ENCODE measurements at places on chromosomes 6 and 20. TPM values are rescaled to one million over a fixed set of nuclear protein-coding genes. Genes with fewer than 3 reads are reported as not detected.

Gene MRAP2
- total RNA-seq = not detected

DNA sequence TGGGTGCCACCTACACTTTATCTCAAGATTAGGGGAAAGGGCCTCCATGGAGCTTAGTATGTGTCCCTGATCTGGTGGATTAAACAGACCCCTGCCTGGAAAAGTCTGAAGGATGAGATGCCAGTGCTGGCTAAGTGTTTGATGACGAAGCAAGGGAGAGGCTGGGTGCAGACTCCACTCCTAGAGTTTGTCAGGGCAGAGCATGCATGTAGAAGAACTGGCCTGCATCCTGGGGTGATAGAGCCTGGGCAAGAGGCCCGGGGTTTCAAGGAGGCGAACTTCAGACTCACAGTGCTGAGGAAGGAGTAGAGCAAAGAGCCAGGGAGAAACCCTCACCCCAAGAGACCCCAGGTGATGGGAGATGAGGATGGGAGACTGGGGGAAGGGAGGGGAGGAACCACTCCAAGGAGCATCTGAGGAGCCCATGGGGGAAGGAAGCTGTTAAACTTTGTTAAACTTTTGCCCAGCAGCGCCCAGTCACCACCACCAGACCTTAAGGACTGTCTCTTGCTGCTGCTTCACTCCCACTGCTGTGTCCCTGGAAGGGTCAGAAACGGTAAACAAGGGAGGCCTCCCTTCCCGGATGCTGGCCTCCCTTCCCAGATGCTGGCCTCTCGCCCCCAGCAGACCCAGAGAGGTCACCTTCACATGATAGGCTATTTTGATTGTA lies 61.6 kb downstream of the RPRD1B start:
- DNase-seq = no peak

DNA sequence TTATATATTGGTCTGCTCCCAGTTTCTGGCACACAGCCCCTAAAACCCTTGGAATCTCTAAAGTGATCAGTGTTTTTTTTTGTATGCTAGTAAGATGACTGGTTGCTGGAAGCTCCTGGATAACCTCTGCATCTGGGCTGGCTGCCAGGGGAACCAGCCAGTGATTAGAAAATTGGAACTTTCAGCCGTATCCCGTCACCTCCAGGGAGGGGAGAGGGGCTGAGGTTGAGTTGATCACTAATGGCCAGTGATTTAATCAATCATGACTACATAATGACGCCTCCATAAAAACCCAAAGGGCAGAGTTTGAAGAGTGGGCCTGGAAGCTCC lies 48.0 kb upstream of the NOP56 start:
- DNase-seq = no peak

GRCh38 chr6:4085332-4085700 lies 6.4 kb upstream of the FAM217A start:
- DNase-seq = no peak

- DNase-seq = no peak
These were observed 373.4 kb downstream of the THBS2 start for GRCh38 chr6:168880271-168880670.

Gene SNAI1
- total RNA-seq = 0.82 TPM

- DNase-seq = no peak
These were observed 263.5 kb downstream of the TFAP2A start for GRCh38 chr6:10151144-10151915.

DNA sequence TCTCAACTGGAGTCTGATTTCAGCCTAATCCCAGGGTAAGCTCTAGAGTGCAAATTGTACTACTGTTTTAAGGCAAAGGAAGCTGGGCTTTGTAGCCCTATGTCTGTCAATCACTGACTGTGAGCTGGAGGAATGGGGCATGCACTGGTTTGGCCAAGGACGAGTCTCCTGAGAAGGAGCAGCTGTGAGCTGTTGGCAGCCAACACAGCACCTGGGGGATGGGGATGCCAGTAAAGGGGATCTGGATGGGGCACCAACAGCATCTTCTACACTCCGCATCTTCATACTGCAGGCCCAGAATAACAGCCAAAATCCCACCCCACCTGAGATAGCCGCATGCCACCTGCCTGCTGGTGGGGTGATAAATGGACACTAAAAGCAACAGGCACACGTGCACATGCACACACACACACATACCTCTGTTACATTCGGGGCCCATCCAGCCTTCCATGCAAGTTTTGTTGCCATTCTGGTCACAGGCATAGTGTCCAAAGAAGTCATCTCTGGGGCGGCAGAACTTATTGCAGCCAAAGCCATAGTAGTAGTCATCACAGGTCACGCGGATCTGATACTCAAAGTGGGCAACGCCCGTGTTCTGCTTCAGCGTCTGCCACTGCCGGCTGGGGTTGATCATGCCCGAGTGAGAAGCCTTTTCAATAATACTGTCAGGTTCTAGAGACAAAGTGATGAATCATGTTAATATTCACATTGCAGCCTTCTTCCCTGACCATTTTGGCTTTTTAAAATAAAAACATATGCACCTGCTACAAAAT lies 15.6 kb downstream of the JAG1 start:
- DNase-seq = no peak

DNA sequence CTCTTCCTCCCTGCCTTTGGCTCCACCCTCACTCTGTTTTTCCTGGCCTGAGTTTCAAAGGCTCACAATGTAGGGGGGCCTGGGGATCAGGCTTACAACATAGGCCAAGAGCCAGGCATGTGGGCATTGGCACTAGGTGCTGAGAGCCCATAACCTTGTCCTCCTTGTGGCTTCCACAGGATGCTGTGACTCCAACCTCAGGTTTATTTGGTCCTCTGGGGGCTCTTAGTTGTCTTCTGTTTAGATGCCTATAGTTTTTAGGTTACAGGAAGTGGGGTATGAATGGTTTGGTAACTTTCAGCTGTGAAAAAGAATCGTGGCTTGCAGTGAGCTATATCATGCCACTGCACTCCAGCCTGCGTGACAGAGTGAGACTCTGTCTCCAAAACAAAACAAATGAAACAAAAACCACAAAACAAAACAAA lies 25.6 kb downstream of the MMP24 start:
- no peak for DNase-seq

- DNase-seq = no peak
These were observed 37.4 kb upstream of the ARMH2 start for GRCh38 chr6:24836109-24836508.

DNA sequence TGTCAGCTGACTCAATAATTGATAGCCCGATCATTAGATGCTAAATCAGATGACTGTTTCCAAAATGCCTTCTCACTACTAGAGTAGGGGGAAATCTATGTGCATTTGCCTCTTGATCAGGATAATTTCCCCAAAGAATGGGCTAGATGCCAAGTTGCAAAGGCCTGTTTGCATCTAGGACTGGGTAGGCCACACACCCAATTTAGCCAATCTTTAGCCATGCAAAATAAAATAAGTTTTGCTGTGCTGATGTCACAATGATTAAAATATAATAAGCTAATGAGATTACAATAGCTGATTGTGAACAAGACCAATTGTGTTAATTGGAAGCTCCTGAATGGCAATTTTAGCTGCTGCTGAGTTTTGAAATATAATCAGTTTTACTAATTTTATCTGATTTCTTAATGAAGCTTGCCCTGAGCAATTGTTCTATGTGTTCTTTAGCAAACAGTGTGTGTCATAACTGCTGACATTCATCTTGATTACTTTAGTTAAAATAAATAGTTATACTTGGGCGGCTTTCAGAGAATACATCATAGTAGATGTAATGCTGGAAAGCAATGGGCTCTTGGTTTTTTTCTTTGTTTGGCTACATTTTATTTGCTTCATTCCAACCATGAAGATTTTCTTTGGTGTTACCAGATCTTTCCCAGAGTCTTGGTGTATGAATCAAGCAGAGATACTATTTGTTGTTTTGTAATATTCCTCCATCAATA lies 973.2 kb upstream of the SLC35B3 start:
- no peak for DNase-seq

- DNase-seq = no peak
These were observed 142.2 kb downstream of the NFATC2 start for GRCh38 chr20:51400051-51400926.

- no peak for DNase-seq
These were observed 46.5 kb upstream of the RIPOR2 start for GRCh38 chr6:24982231-24982630.

- DNase-seq = no peak
These were observed 391.2 kb upstream of the MAP3K7 start for GRCh38 chr6:90978046-90978445.

Gene HLA-DMB
- 10.6 TPM for total RNA-seq

DNA sequence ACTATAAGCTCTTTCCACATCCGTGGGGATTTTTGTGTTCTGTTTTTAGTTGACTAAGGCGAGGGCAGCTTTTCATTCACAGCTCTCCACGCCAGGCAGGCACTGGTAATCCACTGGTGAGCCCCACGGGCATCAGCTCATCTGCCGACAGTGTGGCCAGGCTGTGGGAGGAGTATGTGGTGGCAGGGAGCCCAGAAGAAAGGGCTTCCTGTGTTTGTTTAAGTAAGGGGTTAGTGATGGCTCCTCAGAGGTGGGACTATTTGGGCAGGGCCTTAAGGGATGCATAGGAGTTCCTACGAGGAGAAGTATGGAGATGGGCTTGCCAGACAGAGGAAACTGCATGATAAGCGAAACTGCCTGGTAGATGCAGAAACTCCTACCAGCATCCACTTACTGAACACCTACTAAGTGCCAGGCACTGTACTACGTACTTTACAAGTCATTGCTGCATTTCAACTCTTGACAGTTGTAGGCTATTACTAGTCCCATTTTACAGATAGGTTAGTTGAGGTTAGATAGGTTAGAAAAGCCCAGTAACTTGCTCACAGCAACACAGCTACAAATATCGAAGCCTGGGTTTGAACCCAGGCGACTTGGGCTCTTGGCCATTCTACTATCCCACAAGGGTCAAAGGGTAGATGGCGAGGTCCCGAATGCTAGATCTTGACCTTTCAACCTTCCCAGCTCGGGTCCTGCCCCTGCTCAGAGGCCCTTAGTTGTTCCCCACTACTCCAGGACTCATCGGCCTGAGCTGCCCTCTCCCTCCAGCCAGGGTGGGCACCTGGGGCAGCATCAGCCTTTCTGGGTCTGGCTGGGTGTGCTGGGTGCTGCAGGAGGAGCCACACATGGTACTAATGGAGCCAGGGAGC lies 55.1 kb downstream of the CEBPB start:
- no peak for DNase-seq

- no peak for DNase-seq
These were observed 123.4 kb downstream of the MAFB start for GRCh38 chr20:40565682-40566040.

Gene ACTL10
- total RNA-seq = 0.40 TPM

- DNase-seq = no peak
These were observed 57.4 kb upstream of the RNF144B start for GRCh38 chr6:18329776-18330175.

- no peak for DNase-seq
These were observed 34.4 kb upstream of the ARHGAP18 start for GRCh38 chr6:129744201-129744879.

DNA sequence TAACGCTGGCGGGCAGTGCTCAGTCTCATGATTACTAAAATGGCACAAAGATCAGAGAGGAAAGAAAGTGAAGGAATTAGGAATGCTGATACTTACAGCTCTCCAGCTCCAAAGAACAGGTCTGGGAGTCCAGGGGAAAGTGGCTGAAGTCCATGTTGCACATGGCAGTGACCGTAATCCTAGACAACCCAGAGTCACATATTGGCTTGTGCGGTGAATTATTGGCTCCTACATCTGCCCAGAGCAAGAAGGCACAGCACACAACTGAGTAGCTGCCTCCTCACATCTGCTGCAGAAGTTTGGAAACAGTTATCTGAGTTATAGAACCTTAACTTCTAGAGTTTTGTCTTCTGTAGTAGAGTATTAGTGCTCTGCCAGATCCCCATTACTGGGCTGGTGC lies 47.2 kb downstream of the GABRR2 start:
- DNase-seq = no peak

DNA sequence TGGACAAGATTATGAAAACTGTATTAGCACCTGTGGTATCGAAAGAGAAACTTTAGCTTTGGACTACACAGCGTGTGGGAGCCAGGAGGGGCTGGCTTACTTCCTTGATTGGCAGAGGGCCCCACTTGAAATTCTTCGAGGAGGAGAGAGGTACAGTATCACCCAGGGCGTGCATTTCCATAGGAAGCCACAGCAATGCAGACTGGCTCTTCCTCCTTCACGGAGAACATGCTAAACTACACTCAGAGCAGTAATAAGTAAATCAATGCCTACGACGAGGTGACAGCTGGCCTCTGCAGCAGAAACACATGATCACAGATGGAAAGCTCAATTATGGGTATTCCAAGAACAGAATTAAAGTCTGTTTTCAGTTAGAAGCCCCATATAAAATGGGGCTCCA lies 44.2 kb downstream of the MYLK4 start:
- no peak for DNase-seq

- DNase-seq = no peak
These were observed 212.3 kb upstream of the TBX18 start for GRCh38 chr6:84976526-84977362.

DNA sequence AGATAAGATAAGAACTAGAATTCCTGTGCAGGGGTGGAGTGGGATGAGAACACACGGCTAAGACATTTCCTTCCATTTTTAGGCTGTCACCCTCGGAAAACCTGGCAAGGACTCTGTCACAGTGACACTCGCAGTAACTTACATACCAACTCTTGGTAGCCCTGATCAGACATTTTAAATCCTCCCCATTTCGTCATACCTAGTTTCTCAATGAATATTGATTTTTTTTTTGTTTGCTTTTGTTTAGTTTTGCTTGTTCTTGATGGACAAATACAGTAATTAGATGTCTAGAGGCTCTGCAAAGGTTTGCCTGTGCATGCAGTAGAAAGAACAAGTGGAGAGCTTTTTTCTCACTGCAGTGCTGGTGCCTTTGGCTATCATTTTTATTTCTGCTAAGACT lies 213.0 kb upstream of the FAM83B start:
- DNase-seq = no peak

Gene ZC2HC1B
- not detected for total RNA-seq

DNA sequence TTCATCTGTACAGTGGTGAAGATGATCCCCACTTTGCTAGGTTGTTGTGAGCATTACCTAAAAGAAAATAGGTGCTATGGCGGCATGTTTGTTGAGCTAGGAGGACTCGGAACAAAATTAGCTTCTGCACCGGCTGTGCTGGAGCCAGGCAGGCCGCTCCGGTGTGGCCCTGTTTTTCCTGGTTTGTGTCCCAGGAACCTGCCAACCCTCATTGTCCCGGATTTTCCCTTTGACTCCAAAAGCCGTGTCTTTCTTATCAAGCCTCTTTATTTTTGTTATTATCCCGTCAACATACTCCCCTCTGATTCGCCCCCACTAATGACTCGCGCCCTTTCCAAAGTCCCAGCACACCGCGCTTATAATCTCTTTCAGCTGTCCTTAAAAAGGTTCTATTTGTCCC lies 117.0 kb downstream of the MYLK4 start:
- no peak for DNase-seq
